Lung (tissue), 17 donors: ENCODE measurements at places on chromosomes 11 and 22. TPM values are rescaled to one million over a fixed set of nuclear protein-coding genes. Genes with fewer than 3 reads are reported as not detected.
A peak's percentile ranks its signal among the peaks of the same experiment; 100 is the strongest.

- H3K4me3 ChIP-seq: no peak overlapping the region
- DNase-seq: no peak
- H3K27me3 ChIP-seq: peaks cover 48% of the 10 kb centered on the region
- H3K36me3 ChIP-seq: no peaks in the 10 kb centered on the region
- no peaks in the 10 kb centered on the region for H3K4me1 ChIP-seq
These were observed 4.6 kb upstream of the IL17REL start for GRCh38 chr22:50016988-50017700.

GRCh38 chr11:134585666-134586610, 173.9 kb upstream of the B3GAT1 start:
- H3K4me1 ChIP-seq: no peaks in the 10 kb centered on the region
- no peak overlapping the region for H3K4me3 ChIP-seq
- no peaks in the 10 kb centered on the region for H3K27me3 ChIP-seq
- no peaks in the 10 kb centered on the region for H3K36me3 ChIP-seq
- DNase-seq: no peak

Gene CECR2
- polyA plus RNA-seq: 1.1 TPM

DNA sequence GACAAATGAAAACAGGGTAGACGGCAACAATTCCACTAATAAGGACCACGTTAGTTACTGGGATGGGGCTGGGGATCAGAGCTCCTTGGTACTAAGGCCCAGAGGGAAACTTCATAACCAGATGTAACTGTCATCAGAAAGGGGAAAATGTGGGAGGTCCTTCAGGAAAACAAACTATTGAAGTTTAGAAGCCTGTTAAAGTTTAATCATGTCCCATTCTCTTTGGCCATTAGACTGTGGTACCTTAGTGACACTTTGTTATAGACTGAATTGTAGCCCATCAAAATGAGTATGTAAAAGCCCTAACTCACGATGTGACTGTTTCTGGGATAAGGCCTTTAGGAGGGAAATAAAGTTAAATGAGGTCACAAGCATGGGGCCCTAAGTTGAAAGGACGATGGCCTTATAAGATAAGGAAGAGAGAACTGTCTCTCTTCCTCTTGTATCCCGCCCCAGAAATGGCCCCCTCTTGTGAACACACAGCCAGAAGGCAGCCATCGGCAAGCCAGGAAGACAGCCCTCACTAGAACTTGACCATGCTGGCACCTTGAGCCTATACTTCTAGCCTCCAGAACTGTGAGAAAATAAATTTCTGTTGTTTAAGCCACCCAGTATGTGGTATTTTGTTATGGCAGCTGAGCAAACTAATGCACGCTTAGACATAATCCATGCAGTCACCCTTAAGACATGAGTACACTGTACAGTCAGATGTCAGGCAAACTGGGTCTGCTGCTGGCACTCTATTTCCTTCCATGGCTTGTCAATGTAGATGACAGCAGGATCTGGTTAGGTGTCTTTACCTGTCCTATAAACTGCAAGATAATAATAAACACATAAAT, 26.9 kb upstream of the USP47 start:
- no peak for DNase-seq
- no peak overlapping the region for H3K4me3 ChIP-seq
- H3K27ac ChIP-seq: no peak overlapping the region
- H3K4me1 ChIP-seq: peaks cover 23% of the 10 kb centered on the region
- no peaks in the 10 kb centered on the region for H3K27me3 ChIP-seq

- H3K4me1 ChIP-seq: no peaks in the 10 kb centered on the region
- no peaks in the 10 kb centered on the region for H3K36me3 ChIP-seq
- H3K4me3 ChIP-seq: no peak overlapping the region
These were observed 95.2 kb downstream of the MRTFA start for GRCh38 chr22:40541300-40541699.

- no peaks in the 10 kb centered on the region for H3K36me3 ChIP-seq
- H3K27ac ChIP-seq: no peak overlapping the region
- DNase-seq: no peak
These were observed 413.9 kb downstream of the TENM4 start for GRCh38 chr11:79026803-79027445.

Gene GRAMD4
- 24.4 TPM for polyA plus RNA-seq

GRCh38 chr11:113043698-113044097, 82.5 kb downstream of the NCAM1 start:
- H3K27ac ChIP-seq: no peak overlapping the region
- H3K4me3 ChIP-seq: no peak overlapping the region
- peak; percentile 13 for DNase-seq
- H3K4me1 ChIP-seq: no peaks in the 10 kb centered on the region
- no peaks in the 10 kb centered on the region for H3K36me3 ChIP-seq
- H3K27me3 ChIP-seq: no peaks in the 10 kb centered on the region

GRCh38 chr22:48779211-48779643, 1048.4 kb downstream of the BRD1 start:
- no peaks in the 10 kb centered on the region for H3K36me3 ChIP-seq
- H3K4me3 ChIP-seq: no peak overlapping the region
- no peak overlapping the region for H3K27ac ChIP-seq
- DNase-seq: no peak

Gene TMEM191C
- polyA plus RNA-seq: 2.3 TPM

- no peaks in the 10 kb centered on the region for H3K36me3 ChIP-seq
- H3K27me3 ChIP-seq: no peaks in the 10 kb centered on the region
- no peak overlapping the region for H3K4me3 ChIP-seq
- no peaks in the 10 kb centered on the region for H3K4me1 ChIP-seq
- no peak overlapping the region for H3K27ac ChIP-seq
- DNase-seq: peak; percentile 78
These were observed 26.4 kb downstream of the YWHAH start for GRCh38 chr22:31970490-31971444.

Gene MYO7A
- polyA plus RNA-seq: 1.8 TPM

- H3K27me3 ChIP-seq: no peaks in the 10 kb centered on the region
- no peak overlapping the region for H3K4me3 ChIP-seq
- H3K4me1 ChIP-seq: no peaks in the 10 kb centered on the region
- H3K27ac ChIP-seq: no peak overlapping the region
- DNase-seq: no peak
- no peaks in the 10 kb centered on the region for H3K36me3 ChIP-seq
These were observed 2.5 kb upstream of the APOL4 start for GRCh38 chr22:36204001-36204631.

Gene ESRRA
- polyA plus RNA-seq: 88.4 TPM

DNA sequence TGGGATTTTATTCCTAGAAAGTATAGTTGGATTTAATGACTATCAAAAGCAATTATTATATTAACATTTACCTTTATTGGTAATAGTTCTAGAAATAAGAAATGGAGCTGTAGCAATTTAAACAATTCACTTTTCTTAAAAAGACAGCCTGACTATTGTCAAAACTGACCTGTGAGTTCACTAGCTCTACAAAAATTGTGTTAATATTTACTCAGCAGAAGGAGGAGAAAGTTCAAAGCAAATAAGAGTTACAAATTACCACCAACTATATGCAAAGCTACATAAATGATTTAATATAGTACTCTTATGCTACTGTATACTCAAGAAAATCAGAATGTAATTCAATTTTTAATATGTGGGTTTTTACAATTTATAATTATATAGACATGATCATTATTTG, 310.0 kb downstream of the DCDC1 start:
- H3K4me3 ChIP-seq: no peak overlapping the region
- H3K27me3 ChIP-seq: no peaks in the 10 kb centered on the region
- no peak overlapping the region for H3K27ac ChIP-seq
- H3K36me3 ChIP-seq: no peaks in the 10 kb centered on the region

DNA sequence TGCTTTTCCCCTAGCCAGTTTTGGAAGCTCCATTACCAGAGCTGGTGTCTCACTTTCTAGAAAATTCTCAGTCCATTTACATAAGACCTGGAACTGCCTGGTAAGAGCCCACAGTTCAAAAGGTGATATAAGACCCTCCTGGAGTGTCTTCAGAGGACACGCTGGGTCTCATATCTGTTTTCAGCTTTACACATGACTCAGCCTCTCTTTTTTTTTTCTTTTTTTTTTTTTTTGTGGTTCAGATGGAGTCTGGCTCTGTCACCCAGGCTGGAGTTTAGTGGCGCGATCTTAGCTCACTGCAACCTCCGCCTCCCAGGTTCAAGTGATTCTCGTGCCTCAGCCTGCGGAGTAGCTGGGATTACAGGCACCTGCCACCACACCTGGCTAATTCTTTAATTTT, 30.7 kb downstream of the WEE1 start:
- H3K4me1 ChIP-seq: peaks cover 9% of the 10 kb centered on the region
- H3K36me3 ChIP-seq: no peaks in the 10 kb centered on the region
- H3K27ac ChIP-seq: no peak overlapping the region
- H3K27me3 ChIP-seq: no peaks in the 10 kb centered on the region

DNA sequence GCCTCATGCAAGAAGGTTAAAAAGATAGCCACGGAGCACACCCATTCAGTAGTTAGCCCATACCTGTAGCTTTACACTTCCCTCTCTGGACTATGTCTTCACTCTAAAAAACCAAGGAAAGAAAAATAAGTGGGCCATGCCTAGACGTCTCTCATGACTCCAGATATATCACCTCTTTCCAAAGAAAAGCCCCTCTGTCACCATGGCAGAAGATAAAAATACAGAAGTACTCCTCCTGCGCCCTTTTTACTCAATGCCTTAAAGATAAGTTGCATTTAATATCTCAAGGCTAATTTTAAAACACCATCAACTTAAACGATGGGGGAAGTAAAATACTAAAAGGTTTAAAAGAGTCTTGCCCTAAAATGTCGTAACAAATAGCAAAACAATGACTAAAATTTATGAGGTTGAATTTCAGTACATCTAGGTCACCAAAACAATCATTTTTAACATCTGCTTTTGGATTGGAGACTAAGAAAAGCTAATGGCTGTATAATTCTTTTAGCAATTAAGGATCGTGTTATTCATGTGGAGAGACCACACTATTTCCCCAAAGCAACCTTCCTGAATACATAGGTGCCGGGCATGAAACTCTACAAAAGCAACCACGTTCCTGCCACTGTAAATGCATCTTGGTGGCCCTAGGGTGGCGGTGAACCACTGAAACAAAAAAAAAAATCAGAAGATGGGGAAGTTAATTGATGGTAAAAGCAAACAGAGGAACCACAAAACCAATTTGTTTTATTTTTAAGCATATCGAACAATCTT, 46.0 kb downstream of the CELF1 start:
- no peaks in the 10 kb centered on the region for H3K27me3 ChIP-seq
- peak overlapping the region; percentile 14 for H3K27ac ChIP-seq
- no peak for DNase-seq
- no peak overlapping the region for H3K4me3 ChIP-seq
- H3K4me1 ChIP-seq: peaks cover 14% of the 10 kb centered on the region

DNA sequence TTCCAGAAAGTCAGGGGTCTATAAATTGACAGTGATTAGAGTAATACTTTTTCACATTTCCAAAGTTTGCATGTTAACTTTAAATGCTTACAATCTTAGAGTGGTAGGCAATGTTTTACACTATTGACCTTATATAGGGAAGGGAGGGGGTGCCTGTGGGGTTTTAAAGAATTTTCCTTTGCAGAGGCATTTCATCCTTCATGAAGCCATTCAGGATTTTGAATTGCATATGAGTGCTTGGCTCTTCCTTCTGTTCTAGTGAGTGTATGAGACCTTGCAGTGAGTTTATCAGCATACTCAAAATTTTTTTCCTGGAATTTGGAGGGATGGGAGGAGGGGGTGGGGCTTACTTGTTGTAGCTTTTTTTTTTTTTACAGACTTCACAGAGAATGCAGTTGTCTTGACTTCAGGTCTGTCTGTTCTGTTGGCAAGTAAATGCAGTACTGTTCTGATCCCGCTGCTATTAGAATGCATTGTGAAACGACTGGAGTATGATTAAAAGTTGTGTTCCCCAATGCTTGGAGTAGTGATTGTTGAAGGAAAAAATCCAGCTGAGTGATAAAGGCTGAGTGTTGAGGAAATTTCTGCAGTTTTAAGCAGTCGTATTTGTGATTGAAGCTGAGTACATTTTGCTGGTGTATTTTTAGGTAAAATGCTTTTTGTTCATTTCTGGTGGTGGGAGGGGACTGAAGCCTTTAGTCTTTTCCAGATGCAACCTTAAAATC, 5.3 kb downstream of the MALAT1 start:
- H3K4me1 ChIP-seq: peaks cover 2% of the 10 kb centered on the region
- H3K4me3 ChIP-seq: peak overlapping the region; percentile 49
- H3K36me3 ChIP-seq: peaks cover 81% of the 10 kb centered on the region
- peak; percentile 88 for DNase-seq
- no peaks in the 10 kb centered on the region for H3K27me3 ChIP-seq

GRCh38 chr22:31075961-31076360, 5.2 kb upstream of the SMTN start:
- no peaks in the 10 kb centered on the region for H3K27me3 ChIP-seq
- no peaks in the 10 kb centered on the region for H3K36me3 ChIP-seq
- H3K4me1 ChIP-seq: peaks cover 12% of the 10 kb centered on the region
- H3K4me3 ChIP-seq: no peak overlapping the region

Gene OR52D1
- polyA plus RNA-seq: not detected

DNA sequence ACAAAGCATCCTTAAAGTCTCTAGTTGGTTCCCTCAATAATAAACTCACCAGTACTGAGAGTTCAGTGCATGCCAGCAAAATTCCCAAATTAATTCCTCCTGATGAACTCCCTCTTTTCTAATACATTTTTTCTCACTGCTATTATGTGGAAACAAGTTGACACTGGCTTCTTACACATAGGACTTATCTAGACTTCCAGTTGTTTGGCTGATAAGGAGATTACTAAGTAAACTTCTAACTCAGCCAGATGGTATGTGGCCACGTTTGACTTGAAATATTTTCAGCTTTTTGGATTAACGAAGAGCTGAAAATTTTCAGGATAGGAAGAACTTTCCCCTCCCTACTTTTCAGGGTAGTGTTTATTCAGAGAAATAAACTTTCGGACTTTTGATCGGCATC, 1154.2 kb upstream of the TENM4 start:
- H3K4me3 ChIP-seq: no peak overlapping the region
- H3K36me3 ChIP-seq: no peaks in the 10 kb centered on the region
- H3K27ac ChIP-seq: no peak overlapping the region
- H3K4me1 ChIP-seq: no peaks in the 10 kb centered on the region

Gene OR5D13
- not detected for polyA plus RNA-seq

DNA sequence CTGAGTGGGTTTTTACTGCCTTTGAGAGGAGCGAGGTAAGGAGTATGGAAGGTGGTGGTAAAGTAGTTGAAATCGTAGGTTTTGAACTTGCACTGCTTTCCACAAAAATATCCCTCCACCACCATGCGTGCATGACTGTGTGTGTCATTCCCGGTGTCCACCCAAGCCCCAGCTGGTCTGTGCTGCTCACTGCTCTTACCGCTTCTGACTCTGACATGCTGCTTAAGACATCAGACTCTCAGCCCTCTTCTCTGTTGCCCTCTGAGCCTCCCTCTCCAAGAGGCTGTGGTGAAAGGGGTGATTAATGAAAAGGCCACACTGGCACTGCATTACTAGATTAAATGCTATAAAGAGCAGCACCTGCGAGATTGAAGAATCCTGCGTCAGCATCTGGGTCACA, 128.7 kb downstream of the SPATA19 start:
- H3K4me3 ChIP-seq: no peak overlapping the region
- H3K4me1 ChIP-seq: peaks cover 13% of the 10 kb centered on the region
- H3K36me3 ChIP-seq: no peaks in the 10 kb centered on the region
- no peak overlapping the region for H3K27ac ChIP-seq
- no peak for DNase-seq
- H3K27me3 ChIP-seq: peaks cover 17% of the 10 kb centered on the region

Gene SYNGR1
- polyA plus RNA-seq: 6.1 TPM

Gene OOSP3
- polyA plus RNA-seq: 0.08 TPM

Gene GRIA4
- not detected for polyA plus RNA-seq

GRCh38 chr11:132123854-132124835, 753.7 kb downstream of the NTM start:
- no peak overlapping the region for H3K4me3 ChIP-seq
- H3K36me3 ChIP-seq: peaks cover 2% of the 10 kb centered on the region
- no peak overlapping the region for H3K27ac ChIP-seq
- DNase-seq: no peak
- peaks cover 23% of the 10 kb centered on the region for H3K4me1 ChIP-seq
